ENCODE measurements at places on chromosomes 6 and 20.

DNA sequence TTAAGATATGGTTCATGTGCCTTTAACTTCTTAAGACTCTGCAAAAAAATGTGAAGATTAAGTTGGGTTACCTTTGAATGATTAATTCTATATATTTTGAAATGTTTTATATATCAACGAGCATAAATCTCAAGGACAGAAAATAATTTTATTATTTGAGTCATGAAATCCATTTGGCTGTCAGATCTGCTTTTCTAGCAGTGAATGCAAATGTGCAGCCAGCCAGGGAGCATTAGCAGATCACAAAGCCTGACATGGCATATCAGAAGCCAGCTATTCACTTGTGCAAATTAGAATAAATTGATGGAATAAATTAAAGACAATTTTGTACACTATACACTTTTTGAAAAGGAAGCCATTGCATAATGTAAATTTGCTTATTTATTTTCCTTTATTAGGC is 424.3 kb downstream of the ADGRB3 start:
- no peak for DNase-seq

- DNase-seq, result no peak
Observed at GRCh38 chr6:157271441-157271840, 51.9 kb downstream of the TMEM242 start.

DNA sequence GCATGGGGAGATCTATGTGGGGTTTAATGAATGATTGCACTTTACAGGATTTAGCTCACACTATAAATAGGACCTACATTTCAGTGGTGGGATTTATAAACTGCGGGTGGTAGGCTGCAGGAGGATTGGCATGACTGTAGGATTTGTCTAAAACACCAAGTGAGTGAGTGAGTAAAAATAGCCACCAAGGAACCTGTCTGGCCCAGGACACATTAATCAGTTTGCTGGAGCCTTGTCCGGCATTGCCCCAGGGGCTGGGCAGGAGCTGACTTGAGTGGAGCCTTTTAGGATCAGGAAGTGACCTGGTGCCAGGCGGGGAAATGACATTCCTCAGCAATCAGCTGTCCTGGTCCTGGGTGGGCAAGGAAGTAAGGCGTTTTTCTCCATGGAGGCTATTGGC is 278.7 kb upstream of the PRND start:
- no peak for DNase-seq

DNA sequence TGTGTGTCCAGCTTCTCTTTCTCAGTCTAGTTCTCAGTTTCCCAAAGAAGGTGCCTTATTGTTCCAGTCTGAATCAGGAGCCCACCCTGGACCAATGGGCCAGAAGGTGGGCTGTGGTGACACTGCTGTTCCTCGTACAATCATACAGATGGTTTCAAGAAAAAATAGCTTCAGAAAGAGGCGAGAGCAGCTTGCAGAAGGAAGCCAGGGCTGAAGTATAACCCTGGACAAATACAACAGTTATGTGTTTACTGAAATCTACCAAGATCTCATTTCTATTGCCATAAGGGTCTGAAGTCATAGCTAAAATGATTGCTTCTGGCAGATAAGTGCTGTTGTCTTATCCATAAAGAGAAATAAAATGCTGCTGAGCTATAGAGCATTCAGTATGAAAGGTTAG is 75.4 kb downstream of the PFDN4 start:
- no peak for DNase-seq

DNA sequence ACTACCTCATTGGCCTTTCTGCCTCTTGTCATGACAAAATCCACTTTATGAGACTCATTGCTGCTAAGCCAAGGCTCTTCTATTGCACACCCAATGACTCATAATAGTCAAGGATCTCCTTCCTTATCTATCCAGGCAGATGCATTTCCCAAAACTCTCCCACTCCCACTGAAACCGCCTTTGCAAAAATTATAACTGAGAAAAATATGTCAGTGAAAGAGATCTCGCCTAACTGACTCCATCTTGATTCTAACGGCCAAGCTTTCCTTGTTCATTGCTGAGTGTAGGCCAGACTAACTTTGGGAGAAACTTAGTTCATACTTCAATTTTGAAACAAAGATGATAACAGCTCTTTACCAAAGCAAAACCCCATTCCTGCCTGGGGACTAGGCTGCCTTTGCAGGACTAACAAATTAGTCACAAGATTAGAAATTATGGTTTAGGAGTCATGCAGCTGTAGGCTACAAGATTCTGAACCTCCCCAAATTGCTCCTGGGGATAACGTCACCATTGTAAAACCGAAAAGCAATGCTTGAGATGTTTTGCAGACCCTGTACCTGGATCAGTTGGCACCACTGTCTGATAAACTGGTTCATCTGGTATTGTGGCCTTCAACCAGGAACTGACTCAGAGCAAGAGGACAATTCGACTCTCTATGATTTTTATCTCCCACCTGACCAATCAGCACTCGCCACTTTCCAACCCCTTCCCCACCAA is 47.1 kb downstream of the HAO1 start:
- no peak for DNase-seq

DNA sequence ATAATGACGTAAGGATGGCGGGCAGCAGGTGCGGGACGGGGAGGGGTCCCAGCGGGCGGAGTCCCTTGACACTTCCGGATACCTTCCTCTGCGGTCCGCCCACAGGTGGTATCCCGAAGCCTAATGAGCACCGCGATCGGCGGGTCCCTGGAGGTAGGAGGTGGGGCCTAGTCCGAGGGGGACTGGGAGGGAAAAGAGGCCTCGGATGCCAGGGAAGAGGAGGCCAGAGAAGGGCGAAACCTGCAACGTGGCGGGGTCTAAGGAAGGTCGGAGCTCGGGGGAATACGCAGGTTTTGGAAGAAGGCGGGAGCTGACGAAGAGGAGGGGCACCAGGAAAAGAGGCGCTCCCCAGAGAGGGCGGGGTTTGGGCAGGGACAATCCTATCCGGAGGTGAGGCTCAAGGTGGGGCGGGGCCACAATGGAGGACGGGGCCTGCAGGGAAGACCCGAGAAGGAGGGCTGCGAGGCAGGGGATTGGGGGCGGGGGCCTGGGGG is 3.7 kb downstream of the PRSS16 start:
- DNase-seq, result peak; percentile 92

DNA sequence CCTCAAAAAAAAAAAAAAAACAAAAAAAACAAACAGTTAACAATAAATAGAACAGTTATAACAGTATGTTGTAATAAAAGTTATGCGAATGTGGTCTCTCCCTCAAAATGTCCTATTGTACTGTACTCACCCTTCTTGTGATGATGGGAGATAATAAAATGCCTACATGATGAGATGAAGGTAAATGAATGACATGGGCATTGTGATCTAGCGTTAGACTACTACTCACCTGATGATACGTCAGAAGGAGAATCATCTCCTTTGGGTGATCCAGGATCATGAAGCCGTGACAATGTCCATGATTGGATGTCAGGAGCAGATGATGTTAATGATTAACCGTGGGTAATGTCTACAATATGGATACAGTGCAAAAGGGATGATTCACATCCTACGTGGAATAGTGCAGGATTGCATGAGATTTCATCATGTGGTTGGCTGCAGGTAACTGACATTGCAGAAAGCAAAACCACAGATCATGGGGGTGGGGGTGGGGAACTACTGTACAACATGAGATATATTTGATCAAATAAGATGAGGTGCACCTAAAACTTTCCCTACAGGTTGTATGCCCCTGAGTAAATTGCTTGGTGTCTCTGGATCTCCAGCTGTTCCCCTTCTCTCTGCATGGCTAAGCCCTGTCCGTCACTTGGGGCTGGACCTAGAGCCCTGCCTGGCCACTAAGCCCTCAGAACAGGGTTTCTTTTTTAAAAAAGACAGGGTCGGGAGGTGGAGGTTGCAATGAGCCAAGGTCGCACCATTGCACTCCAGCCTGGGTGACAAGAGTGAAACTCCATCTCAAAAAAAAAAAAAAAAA is 6.2 kb upstream of the RBCK1 start:
- no peak for DNase-seq

DNA sequence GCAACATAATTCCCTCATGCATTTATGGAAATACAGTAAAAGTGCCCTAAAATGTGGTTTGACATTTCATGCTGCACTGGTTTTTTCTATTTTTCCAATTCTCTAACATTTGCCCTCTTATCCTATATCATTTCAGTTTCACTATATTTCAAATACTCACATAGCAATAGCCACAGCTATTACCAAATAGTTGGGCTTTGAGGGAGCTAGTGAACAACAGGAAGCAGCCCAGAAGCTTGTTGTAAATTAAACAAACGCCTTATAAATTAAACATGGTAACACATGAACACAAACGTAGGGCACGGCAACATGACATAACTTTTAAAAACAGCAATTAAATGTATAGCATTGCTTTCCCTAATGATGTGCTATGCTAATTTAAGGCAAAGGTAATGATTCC is 469.0 kb downstream of the CDC5L start:
- DNase-seq, result no peak

DNA sequence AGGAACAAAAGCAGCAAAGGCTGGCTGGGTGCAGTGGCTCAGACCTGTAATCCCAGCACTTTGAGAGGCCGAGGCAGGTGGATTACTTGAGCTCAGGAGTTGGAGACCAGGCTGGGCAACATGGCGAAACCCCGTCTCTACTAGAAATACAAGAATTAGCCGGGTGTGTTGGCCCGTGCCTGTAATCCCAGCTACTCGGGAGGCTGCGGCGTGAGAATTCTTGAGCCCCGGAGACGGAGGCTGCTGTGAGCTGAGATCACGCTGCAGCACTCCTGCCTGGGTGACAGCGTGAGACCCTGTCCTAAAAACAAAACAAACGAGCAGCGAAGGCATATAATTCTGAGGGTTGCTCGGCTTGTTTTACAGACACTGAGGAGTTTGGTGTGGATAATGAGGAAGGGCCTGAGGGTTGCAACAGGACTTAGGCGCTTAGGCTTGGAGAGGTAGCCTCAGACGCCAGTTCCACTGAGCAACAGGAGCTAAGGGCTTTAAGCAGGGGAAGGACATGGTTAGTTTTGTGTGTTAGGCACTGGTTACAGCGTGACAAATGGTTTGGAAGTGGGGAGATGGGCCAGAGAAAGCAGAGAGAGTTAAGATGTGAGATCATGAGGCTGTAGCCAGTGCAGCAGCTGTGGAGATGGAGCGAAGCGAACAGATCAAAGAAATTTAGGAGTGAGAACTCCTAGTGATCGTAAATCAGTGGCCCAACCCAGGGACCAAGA is 1.2 kb downstream of the MYH7B start:
- no peak for DNase-seq

DNA sequence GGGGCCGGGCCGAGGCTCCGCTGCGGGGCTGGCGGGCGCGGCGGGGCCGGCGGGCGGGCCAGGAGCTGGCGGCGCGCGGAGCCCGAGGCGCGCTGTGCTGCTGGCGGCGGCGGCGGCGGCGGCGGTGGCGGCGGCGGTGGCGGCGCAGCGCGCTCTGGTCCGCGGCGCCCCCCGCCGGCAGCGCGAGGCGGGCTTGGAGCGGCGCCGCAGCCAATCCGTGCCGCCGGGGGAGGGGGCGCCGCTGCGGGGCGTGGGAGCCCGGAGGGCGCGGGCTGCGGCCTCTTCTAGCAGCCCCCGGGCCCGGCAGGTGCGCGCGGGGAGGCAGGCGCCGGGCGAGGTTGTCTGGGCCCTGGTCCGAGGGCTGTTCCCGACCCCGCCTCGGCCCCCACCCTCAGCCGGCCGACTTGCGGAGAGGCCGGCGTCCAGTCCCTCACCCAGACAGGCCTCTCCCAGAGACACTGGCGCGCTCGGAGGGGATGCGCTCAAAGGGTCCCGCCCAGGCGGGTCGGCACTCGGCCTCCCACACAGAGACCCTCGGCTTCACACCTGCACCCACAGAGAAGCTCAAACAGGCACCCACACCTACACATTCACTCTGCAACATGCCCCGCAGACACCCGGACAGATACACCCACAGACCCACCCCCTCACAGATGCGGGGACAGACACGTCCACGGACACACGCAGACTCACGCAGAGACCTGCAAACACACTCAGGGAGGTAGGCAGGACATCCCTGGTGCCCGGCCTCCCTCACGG is at the start of gene RIMS4:
Gene RIMS4, minus strand, starts transcription at position 156 of the 759 bp plus-strand sequence. CDS start 275 bp downstream, outside the sequence.
- peak; percentile 50 for DNase-seq

DNA sequence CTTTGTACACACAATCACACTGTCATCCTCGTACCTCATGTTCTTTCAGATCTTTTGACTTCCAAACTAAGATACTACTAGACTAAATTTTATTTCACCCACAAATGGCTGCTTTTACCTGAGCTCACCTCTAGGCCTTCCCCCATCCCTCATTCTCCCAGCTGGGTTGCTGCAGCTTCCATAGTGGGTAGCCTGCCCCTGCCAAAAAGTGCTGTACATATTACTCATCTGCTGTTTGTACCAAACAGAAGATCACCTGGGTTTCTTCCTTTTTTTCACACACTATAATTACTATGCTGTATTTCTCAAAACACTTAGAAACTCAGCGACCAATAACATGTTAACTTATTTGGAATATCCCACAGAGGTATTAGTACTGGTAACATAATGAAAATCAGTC is 267.6 kb upstream of the PRDM1 start:
- DNase-seq, result no peak

DNA sequence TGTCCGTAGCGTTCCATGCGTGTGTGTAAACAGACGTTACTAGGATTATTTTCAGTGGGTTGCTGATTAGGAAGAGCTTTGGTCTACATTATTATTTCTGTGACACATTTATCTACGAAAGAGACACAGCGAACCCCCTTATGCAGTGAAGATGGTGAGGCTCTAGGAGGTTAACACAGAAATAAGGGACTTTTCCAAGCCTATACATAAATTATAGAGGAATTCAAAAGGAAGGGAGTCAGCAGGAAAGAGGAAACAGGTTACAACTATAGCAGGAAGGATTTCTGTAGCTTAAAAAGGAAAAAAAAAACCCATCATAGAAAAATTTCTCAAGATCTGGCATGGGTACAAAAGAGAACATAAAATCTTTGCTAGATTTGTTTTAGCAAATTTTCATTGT is 12.9 kb upstream of the RPS6KA2 start:
- DNase-seq, result no peak

DNA sequence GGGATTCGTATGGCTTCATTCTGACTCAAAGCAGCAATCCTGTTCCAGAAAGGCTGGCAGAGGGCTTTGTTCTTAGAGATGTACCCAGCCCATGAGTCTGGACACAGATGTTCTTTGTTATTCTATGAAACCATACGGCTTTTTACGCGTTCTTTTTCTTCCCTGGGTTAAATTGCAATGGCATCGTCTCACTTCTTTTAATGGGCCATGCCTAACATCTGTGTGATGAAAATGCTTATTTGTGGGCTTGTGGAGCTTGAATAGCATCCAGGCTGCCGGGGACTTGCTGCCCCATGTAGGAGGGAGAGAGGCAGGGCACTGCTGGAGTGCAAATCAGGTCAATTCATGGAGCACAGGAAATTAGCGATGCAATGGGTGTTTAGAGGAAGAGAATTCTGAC is 19.4 kb downstream of the FAM50B start:
- DNase-seq, result no peak

- DNase-seq, result no peak
Observed at GRCh38 chr6:75178757-75179156, 27.1 kb downstream of the COL12A1 start.

- DNase-seq, result no peak
Observed at GRCh38 chr20:3825526-3825925, 5.2 kb downstream of the AP5S1 start.

DNA sequence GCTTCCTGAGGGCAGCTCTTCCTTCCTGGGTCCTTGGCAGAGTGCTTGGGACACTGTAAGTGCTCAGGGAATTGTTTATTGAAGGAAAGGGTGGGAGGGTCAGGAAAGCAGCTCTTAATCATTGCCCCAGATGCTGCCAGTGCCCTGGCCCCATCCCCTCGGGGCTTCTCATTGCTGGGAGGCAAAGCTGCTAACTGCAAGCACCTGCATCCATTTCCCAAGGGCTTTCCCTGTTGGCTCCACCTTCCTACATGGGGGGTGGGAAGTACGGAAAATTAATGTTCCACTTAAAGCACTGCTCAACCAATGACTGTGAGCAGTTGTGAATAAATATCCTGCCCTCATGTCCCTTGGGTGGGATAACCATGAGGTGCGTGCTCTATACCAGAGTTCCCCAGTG is 56.4 kb downstream of the NDUFAF5 start:
- DNase-seq, result no peak
